H1 (cell line): ENCODE measurements at places on chromosomes 13 and 19.

DNA sequence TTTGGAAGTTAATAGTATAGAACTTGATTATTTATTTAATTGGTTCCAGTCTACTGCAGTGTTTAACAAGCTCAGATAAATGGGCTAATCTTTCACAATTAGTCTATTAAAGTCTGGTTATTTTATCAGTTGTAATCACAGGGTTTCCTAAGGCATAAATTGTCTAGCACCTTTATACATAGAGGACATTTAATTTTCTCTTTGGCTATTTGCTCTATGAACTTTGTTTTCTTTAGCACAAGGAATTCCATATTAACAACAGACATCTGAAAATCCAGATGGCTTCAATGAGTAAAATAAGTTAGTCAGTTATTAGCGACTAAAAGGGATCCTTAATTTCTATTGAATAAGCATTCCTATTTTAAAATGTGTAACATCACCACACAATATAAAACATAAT lies 1350.8 kb upstream of the SLC10A2 start:
- no peak for DNase-seq

GRCh38 chr19:18208098-18208951 lies 4.5 kb upstream of the RAB3A start:
- DNase-seq: no peak

DNA sequence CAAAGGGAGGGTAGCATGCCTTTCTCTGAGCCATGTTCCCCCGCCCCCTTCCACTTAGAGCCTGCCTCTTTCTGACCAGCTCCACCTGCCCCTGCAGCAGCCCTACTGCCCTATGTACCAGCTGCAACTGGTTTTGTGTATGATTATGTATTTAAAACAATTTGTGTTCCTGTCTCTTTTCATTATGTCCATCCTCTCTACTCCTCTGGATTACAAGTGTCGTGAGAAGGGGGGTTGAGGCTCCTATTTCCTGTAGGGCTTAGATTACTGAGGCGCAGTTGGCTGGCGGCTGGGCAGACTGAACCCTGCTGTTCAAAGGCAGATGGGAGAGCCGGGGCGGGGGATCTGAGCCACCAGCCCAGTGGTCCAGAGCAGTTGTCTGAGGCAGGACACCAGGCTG lies 213.3 kb downstream of the KCNRG start:
- DNase-seq: no peak

GRCh38 chr13:50707628-50708027 lies 135.9 kb downstream of the DLEU7 start:
- DNase-seq: no peak

DNA sequence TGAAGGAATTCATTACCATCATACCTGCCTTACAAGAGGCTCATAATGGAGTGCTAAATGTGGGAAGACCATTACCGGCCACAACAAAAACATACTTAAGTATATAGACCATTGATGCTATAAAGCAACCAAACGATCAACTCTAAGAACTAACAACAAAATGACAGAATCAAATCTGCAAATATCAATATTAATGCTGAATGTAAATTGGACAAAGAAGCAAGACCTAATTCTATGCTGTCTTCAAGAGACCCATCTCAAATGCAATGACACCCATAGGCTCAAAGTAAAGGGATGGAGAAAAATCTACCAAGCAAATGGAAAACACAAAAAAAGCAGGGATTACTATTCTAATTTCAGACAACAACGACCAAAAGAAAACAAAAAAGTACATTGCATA lies 52.3 kb upstream of the GPC6 start:
- no peak for DNase-seq

- DNase-seq: no peak
Measured at GRCh38 chr19:38375098-38375493, 725 bp downstream of the PSMD8 start.

- no peak for DNase-seq
Measured at GRCh38 chr13:20303636-20304035, 71.5 kb upstream of the GJB6 start.

DNA sequence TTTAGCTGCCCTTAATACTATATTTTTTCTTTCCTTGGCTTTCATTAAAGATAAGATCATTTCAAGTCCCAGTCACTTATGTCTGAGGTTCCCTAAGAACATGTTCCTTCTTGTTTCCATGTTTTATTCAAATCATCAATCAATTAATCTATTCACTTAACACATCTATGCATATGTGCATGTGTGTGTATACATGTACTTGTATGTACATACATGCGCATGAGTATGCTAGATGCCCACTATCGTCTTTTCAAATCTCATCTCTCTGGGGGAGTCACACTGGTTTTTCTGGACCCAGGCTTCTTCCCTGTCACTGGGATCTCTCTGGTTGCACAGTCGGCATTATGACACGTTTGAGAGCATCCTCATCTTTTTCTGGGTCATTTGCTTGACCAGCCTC lies 108.9 kb downstream of the ZNF536 start:
- no peak for DNase-seq

- no peak for DNase-seq
Measured at GRCh38 chr19:56083668-56084067, 37.4 kb downstream of the ZNF787 start.

DNA sequence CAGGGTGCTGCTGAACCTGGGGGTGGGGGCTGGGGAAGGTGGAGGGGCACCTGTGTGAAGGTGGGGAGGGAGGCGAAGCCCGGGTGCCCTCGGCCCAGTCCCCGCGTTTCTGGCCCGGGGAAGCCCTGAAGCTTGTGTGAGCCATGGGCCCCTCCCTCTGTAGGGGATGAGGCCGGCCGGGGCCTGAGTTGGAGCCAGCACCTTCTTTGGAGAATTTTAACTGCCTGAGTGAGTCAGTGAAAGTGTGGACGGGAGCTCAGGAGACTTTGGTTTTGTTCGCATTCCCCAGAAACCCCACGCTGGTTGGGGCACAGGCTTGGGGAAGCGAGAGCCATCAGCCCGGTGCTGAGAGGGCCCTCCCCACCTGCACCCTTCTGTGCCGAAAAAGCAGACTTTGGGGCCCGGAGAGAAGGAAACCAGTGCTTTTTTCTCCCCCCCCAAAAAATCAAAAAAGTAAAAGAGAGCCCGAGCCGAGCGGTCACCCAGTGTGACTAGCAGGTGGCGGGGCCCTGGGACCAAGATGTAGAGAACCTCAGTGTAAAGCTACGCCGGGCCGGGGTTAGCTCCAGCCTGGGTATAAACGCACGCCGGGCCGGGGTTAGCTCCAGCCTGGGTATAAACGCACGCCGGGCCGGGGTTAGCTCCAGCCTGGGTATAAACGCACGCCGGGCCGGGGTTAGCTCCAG lies 45.1 kb downstream of the TMEM255B start:
- no peak for DNase-seq

DNA sequence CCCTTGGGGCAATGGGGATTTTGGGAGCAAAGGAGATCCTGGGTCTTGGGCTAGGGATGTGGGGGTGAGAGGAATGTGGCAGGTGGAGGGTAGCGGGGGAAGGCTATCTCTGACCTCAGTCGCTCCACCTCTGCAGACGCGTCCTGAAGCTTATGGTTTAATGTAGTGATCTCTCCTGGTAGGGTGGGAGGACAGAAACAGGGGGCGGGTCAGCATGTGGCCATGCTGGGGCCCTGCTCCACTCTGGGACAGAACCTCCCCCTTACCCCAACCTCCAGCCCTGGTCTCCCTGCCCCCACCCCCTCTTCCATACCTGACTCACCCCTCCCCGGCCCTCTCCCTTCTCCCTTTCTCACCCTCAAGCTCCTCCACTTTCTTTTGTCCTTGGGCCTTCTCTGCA lies 1.4 kb downstream of the BST2 start:
- DNase-seq: no peak

- DNase-seq: no peak
Measured at GRCh38 chr13:25844559-25845434, 207.0 kb downstream of the SHISA2 start.

DNA sequence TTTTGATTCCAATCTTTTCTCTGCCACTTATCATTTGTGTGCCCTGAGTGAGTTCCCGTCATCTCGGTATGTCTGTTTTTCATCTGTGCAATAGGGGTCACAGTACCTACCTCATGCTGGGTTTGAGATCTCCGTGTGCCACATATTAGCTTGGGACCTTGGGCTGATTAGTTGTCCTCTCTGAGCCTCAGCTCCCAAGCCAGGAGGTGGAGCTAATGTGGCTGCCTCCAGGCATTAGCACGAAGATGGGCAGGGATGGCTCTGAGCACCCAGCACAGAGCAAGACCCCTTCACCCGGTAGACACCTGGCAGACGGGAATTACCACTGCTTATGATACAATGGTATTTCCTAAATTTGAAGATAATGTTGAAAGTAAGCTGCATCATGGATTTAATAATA lies 35.8 kb upstream of the XPO4 start:
- DNase-seq: no peak

- no peak for DNase-seq
Measured at GRCh38 chr19:37303591-37304171, 67.2 kb upstream of the ZNF527 start.

- DNase-seq: no peak
Measured at GRCh38 chr13:104967836-104968630, 1567.4 kb downstream of the EFNB2 start.

DNA sequence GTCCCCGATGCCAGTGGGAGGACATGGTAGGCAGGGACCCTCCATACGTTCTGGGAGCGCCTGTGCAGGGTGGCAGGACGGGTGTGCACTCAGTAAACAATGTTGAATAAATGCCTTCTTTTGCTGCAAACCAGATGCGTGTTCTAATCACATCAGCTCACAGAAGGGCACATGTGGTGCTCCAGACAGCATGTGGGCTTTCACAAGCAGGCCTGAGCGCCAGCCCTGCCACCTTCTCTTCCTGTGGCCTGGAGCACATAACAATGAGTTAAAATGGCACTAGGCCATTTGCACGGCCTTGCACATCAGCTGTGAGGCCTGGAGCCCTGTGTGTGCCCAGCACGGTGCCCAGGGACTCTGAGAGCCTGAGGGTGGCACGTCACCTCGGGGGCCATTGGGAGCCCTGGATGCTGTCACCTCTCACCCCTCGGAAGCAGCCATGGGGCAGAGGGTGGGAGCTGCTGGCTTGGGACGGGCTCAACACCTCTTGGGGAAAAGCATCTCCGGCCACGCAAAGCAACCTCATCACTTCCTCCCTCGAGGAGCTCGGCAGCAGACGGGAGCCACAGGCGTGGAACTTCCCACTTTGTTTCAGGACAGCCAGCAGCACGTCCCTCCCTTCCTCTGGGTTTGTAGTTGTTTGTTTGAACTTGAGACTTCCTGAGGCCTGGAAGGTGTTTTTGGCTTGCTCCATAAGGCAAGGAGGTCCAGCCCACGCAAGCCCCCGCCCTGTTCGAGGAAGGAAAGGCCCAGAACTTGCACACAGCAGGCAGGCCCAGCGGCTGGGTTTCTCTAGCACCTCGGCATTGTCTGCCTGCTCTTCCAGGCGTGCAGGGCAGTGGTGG lies 9.8 kb downstream of the MCF2L start:
- no peak for DNase-seq

DNA sequence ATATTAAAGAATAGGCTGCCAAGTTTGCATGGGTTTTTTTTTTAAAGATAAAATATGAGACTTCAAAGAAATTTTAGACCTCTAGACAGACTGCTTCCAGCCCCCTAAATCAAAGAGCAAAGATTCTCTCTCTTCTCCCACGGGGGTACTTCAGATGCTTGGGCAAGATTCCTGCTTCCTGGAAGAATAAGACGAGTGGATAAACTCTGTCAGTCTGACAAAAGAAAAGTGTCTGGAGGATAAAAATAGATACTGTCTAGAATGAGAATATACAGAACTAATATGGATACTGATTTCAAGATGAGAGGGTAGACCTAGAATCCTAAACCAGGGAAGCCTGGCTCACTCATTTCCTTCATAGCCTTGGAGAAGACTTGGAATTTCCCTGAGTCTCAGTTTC lies 435.1 kb downstream of the FOXO1 start:
- DNase-seq: no peak

GRCh38 chr13:71149046-71149445 lies 718.0 kb downstream of the DACH1 start:
- no peak for DNase-seq

- DNase-seq: no peak
Measured at GRCh38 chr13:108195861-108196260, 19.5 kb downstream of the LIG4 start.

- no peak for DNase-seq
Measured at GRCh38 chr13:82625717-82626116, 1256.6 kb downstream of the SLITRK1 start.

DNA sequence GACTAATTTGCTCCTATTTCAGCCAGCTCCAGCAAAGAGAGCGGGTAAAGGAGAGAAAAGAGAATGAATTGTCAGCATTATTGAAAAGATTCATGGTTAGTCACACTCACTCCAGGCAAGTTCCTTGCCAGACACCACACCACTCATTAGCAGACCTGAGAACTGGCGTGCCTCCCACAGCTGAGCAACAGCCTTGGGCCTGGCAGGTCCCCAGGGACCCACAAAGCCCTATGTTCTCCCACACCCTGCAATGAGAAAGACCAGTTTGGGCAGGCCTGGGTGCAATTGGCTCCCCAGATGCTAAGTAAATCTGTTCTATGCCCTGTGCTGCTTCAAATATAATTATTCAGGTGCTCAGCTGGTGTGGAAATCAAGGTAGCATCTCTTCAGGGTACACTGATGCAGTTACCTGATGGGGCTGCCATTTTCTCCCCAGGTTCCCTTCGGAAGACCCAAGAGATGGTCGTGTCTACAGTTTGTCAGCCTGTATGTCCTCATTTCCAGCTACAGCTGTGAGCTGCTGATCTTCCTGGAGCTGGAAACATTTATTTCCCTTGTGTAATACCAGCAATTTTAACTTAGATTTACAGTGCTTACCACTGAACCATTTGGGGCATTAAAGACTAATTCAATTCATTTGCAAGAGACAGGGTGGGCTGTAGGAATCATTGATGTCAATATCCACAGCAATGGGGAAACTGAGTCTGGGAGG lies 405.0 kb downstream of the COG6 start:
- no peak for DNase-seq

- no peak for DNase-seq
Measured at GRCh38 chr13:79385694-79386093, 20.4 kb downstream of the RBM26 start.

DNA sequence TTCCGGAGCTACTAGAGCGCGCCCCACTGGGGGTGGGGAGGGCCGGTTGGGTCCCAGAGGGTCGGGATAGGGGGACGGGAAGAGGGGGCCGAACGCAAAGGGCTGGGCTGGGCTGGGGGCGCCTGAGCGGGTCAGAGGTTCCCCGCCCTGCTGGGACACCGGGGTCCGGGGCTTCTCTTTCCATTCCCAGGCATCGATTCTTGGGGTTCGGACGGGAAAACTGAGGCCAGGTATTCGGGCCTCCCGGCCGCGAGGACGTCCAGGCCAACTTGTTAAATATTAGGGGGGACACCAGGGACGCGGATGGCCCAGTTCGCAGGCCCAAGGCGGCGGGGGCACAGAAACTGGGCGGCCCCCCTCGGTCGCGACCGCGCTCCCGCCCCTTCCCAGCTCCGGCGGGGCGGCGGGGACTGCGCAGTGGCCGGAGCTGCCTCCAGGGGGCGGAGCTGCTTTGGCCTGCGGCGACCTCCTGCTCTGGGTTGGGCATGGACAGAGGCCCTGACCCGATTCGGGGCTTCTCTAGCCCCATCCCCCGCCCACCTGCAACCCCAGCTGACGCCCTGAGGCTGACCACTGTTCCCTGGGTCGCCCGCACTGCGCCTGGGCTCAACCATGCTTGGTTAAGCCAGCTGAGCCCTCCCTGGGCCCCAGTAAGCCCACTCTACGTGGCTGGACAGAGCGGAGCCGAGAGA lies 1.2 kb upstream of the KLF16 start:
- no peak for DNase-seq

- DNase-seq: no peak
Measured at GRCh38 chr19:2047076-2047448, 4.0 kb downstream of the MKNK2 start.

GRCh38 chr13:50635504-50635903 lies 208.0 kb downstream of the DLEU7 start:
- no peak for DNase-seq
